Right cardiac atrium (tissue), 5 donors: ENCODE measurements at places on chromosomes 11 and 22.

DNA sequence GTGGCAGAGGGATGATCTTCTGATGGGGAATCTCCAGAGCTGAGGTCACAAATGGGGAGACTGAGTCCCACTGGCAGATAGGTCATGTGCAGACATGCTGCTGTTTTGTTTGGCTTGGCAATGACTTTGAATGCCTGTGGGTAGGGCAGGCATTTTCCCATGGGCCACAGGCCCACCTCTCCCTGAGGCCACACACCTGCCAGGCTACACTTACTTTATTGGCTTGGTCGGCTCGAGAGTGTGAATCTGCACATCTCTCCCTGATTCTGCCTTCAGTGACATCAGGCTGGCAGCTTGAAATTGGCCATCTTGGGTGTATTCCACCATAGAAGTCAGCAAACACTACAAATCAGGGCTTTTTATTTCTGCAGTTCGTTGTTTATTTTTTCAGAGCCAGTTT lies 91.5 kb downstream of the GRIK4 start:
- DNase-seq = no peak

GRCh38 chr11:10934293-10934860 lies 76.5 kb upstream of the ZBED5 start:
- DNase-seq = no peak

DNA sequence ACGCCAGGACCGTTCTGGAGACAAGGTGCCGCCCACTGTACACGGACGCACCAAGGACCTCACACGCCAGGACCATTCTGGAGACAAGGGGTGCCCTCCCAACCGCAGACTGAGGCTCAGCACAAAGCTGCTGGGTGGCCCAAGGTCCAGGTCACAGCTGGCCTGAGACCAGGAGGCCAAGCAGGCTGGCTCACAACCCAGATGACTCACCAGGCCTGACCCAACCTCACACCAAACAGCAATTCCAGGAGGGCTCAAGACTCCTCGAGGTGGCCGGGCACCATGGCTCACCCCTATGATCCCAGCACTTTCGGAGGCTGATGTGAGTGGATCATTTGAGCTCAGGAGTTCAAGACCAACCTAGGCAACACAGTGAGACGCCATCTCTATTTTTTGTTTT lies 14.8 kb downstream of the BRD1 start:
- no peak for DNase-seq

DNA sequence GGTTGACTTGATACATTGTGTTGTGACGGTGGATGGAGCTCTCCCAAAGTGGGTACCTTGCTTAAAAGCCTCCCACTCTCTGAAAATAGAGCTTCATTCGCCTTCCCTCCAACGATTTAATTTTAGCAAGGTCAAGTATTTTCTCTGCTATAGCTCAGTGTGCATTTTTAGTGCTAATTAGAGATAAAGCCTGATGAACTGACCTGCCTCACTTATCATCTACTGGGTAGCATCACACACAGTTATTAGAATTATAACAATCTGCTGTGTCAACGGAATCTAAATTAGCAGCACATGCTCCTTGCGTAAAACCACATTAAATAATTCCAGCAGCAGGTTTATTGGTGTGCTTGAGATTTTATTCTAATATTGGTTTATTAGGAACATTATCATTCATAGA lies 701.7 kb downstream of the NELL1 start:
- DNase-seq = no peak

DNA sequence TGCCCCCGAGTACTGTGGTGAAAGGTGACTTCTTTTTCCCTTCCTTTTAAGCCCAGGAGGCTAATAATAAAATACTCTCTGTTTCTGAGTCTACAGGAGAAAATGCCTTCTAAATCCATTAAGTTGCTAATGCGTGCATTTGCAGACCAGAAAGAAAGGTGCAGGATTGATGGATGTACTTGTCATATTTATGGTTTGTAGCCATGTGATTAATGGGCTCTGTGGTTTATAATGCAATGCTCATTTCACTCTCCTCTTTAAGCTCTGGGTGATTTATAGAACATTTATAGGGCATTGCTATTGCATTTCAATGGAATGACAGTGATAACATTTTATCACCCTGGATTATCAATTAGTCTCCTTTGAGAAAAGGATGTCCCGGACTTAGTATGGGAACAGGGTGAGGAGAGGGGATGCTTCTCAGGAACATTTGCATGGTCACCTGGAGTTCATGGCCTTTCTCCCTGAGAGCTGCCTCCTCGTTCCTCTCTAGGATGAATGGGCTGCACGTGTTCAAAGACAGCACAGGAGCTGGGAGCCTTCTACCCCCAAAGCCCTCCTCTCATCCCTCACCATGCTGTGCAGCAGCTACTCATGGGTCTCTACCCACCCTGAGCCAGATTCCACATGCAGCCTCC lies 82.8 kb upstream of the HMGXB4 start:
- DNase-seq = no peak

GRCh38 chr11:67355023-67355793 lies 1.9 kb upstream of the POLD4 start:
- DNase-seq = no peak

GRCh38 chr11:128669506-128670270 lies 24.2 kb upstream of the FLI1 start:
- no peak for DNase-seq

- DNase-seq = no peak
Observed at GRCh38 chr11:45816614-45817013, 11.7 kb downstream of the SLC35C1 start.
